ENCODE measurements at places on chromosomes 6 and 20.

DNA sequence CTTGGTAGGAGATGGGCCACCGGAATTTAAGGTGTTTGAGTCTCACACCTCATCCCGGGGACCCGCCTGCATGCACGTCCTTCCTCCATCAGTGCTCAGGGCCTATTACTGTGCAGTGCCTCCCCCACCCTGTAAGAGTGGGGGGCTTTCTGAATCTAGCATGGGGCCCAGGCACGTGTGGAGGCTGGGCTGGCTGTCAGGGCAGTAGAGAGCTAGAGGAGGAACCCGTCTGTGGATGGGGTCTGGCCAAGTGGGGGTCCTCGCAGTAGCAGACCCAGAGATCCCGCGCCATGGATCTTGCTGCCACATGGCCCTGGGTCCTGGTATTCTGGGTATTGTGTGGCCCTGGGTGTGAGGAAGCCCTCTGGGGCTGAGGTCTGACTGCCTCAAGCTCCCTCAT, 42.9 kb downstream of the SRC start:
- no peak overlapping the region for H3K27ac ChIP-seq
- peaks cover 5% of the 10 kb centered on the region for H3K4me1 ChIP-seq
- no peaks in the 10 kb centered on the region for H3K27me3 ChIP-seq
- H3K36me3 ChIP-seq, result no peaks in the 10 kb centered on the region

- peaks cover 32% of the 10 kb centered on the region for H3K27me3 ChIP-seq
- H3K4me3 ChIP-seq, result no peak overlapping the region
- no peak for DNase-seq
- no peaks in the 10 kb centered on the region for H3K4me1 ChIP-seq
Observed at GRCh38 chr6:167266830-167267555, 24.1 kb upstream of the UNC93A start.

DNA sequence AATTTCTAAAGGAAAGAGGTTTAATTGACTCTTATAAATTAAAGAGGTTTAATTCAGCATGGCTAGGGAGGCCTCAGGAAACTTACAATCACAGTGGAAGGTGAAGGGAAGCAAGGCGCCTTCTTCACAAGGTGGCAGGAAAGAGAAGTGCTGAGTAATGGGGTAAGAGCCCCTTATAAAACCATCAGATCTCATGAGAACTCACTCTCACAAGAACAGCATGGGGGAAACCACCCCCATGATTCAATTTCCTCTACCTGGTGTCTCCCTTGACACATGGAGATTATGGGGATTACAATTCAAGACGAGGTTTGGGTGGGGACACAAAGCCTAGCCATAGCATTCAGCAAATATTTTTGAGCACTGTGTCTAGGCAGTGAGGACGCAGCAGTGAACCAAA, 3.9 kb upstream of the IPCEF1 start:
- no peak overlapping the region for H3K27ac ChIP-seq
- H3K4me1 ChIP-seq, result peaks cover 26% of the 10 kb centered on the region
- no peak overlapping the region for H3K4me3 ChIP-seq

DNA sequence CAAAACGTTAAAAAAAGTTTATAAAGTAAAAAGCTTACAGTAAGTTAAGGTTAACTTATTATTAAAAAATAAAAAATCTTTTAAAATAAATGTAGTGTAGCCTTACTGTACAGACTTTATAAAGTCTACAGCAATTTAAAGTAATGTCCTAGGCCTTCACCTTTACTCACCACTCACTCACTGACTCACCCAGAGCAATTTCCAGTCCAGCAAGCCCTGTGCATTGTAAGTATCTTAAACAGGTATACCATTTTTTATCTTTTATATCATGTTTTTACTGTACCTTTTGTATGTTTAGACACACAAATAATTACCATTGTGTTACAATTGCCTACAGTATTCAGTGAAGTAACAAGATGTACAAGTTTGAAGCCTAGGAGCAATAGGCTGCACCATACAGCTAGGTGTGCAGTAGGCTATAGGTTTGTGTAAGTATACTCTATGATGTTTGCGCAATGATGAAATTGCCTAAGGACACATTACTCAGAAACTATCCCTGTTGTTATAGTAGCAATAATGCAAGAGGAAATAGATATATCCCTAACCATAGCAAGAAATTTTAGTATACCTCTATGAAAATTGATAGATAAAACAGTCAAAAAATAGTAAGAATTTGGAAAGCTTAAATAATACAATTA, 39.5 kb downstream of the FBXO5 start:
- H3K4me1 ChIP-seq, result peaks cover 6% of the 10 kb centered on the region
- no peak for DNase-seq
- H3K36me3 ChIP-seq, result no peaks in the 10 kb centered on the region
- peaks cover 32% of the 10 kb centered on the region for H3K27me3 ChIP-seq

- peaks cover 14% of the 10 kb centered on the region for H3K36me3 ChIP-seq
- no peaks in the 10 kb centered on the region for H3K4me1 ChIP-seq
- no peak overlapping the region for H3K4me3 ChIP-seq
- H3K27ac ChIP-seq, result no peak overlapping the region
Observed at GRCh38 chr20:11432407-11432806, 485.3 kb upstream of the BTBD3 start.

DNA sequence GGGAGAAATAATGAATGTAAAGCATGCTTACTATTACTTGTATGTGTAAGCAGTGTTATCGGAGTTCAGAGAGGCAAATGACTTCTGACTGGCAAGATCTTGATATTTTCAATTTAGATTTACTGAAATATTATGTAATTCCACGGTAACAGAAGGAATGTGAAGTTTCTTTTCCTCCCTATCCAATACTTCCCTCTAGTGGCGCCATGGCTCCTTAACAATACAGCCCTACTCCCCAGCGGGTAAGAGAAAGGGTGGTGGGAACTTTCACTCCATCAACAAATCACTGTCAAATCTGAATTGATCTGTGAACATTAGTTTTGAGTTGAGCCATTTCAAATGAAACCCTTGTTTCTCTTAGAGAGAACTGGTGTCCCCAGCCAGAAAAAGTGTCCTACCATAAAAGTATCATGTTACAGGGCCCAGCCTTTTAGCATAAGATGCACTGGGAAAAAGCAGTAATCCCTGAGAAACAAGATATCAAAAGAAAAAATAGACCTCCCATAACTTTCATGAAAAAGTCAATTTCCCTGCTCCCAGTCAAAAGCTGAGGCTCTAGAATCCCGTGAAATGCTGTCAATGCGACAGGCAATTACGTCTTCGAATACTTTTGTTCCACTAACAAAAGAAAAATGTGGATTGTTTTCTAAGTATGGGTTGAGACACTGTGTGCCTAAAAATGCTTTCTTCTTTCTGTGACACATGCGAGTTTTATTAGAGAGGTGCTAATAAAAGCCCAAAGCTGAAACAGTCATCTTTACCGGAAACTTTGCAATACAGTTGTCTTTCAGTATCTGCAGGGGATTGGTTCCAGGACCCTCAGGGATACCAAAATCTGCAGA, 12.9 kb downstream of the COX7A2 start:
- no peaks in the 10 kb centered on the region for H3K36me3 ChIP-seq
- no peaks in the 10 kb centered on the region for H3K4me1 ChIP-seq
- no peak overlapping the region for H3K4me3 ChIP-seq
- H3K27me3 ChIP-seq, result peaks cover 12% of the 10 kb centered on the region
- no peak for DNase-seq
- no peak overlapping the region for H3K27ac ChIP-seq

GRCh38 chr6:2998998-2999617, 586 bp upstream of the NQO2 start:
- H3K27me3 ChIP-seq, result peaks cover 2% of the 10 kb centered on the region
- H3K4me1 ChIP-seq, result peaks cover 26% of the 10 kb centered on the region
- H3K36me3 ChIP-seq, result no peaks in the 10 kb centered on the region
- DNase-seq, result no peak
- H3K27ac ChIP-seq, result peak overlapping the region; percentile 88

GRCh38 chr6:5622276-5623005, 361.1 kb downstream of the FARS2 start:
- peaks cover 40% of the 10 kb centered on the region for H3K4me1 ChIP-seq
- no peaks in the 10 kb centered on the region for H3K36me3 ChIP-seq
- DNase-seq, result no peak
- H3K27ac ChIP-seq, result no peak overlapping the region

- no peaks in the 10 kb centered on the region for H3K4me1 ChIP-seq
- H3K4me3 ChIP-seq, result no peak within 1 kb of the TSS
- peaks cover 11% of the 10 kb centered on the region for H3K27me3 ChIP-seq
- H3K27ac ChIP-seq, result no peak within 1 kb of the TSS
- DNase-seq, result no peak
Observed at GRCh38 chr20:44355498-44356352, at the start of gene HNF4A. HNF4A (plus strand) TSS chr20:44355699; CDS start chr20:44355805, 106 bp downstream.

DNA sequence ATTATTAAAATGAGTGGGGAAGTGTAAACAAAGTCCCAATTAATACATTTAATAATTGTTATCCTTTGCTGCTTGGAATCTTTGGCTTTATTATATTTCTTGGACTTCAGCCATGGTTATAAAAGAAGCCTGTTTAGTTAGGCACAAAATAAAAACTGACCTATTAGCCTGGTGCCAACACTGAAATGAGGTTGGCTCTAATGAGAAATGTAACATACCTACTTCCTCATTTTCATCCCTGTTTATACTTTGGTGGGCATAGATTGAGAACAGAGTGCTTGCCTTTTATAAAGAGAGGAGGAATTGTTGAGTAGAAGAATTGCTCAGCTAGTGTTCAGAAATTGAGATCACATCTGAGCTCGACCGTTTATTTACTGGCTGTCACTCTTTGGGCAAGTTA, 471.3 kb downstream of the UTRN start:
- H3K27ac ChIP-seq, result no peak overlapping the region
- DNase-seq, result no peak
- H3K4me1 ChIP-seq, result peaks cover 7% of the 10 kb centered on the region
- no peaks in the 10 kb centered on the region for H3K27me3 ChIP-seq
- H3K36me3 ChIP-seq, result peaks cover 6% of the 10 kb centered on the region
- no peak overlapping the region for H3K4me3 ChIP-seq

Data from natural killer cell treated with Interleukin-12 subunit alpha and Interleukin-12 subunit beta and Interleukin-15 and Interleukin-18, amount 100 ng/mL, for 72 hours (primary cell).